MCF 10A (cell line): ENCODE measurements at places on chromosomes 7 and 10. TPM values are rescaled to one million over a fixed set of nuclear protein-coding genes. Genes with fewer than 3 reads are reported as not detected.

Gene DCLRE1A
- total RNA-seq = 9.0 and 9.2 TPM in 2 replicates

Gene CTAGE4
- total RNA-seq = 23.2 and 26.0 TPM in 2 replicates

Gene DCLRE1C
- total RNA-seq = 10.3 and 11.5 TPM in 2 replicates

Gene BLNK
- 1.0 and 1.1 TPM in 2 replicates for total RNA-seq

Gene ERVW-1
- total RNA-seq = not detected in 2 replicates

Gene ABCB8
- 73.4 and 76.1 TPM in 2 replicates for total RNA-seq

Gene FAM25A
- not detected in 2 replicates for total RNA-seq

Gene ANXA8
- 47.3 and 103 TPM in 2 replicates for total RNA-seq

Gene SFRP5
- not detected in 2 replicates for total RNA-seq

Gene DLG5
- total RNA-seq = 126 and 127 TPM in 2 replicates

Gene SPRN
- not detected in 2 replicates for total RNA-seq

Gene HOXA6
- 0.96 and 2.0 TPM in 2 replicates for total RNA-seq

Gene SPDYE2B
- not detected in 2 replicates for total RNA-seq

Gene PLEKHS1
- not detected in 2 replicates for total RNA-seq

Gene CAMK2B
- 0.54 and 1.8 TPM in 2 replicates for total RNA-seq

Gene JCAD
- 0.25 and 0.26 TPM in 2 replicates for total RNA-seq

Gene BRAT1
- total RNA-seq = 15.4 and 18.0 TPM in 2 replicates

Gene SLC16A9
- 0.54 and 0.84 TPM in 2 replicates for total RNA-seq

Gene KCNH2
- 0.09 TPM in 1 of 2 replicates, not detected in the other for total RNA-seq

Gene NXPH1
- total RNA-seq = not detected in 2 replicates

Gene CC2D2B
- total RNA-seq = not detected in 2 replicates

Gene TMEM236
- 0.09 and 0.37 TPM in 2 replicates for total RNA-seq

Gene ZNF365
- total RNA-seq = 1.3 and 2.9 TPM in 2 replicates

Gene MNX1
- 0.42 and 0.47 TPM in 2 replicates for total RNA-seq

Gene ELFN1
- not detected in 2 replicates for total RNA-seq

Gene FOXI2
- total RNA-seq = not detected in 2 replicates

Gene APBB1IP
- total RNA-seq = not detected in 2 replicates

Gene ODAD2
- 0.28 and 1.3 TPM in 2 replicates for total RNA-seq

Gene METTL27
- total RNA-seq = 4.4 and 7.3 TPM in 2 replicates

Gene MSS51
- 1.8 and 2.4 TPM in 2 replicates for total RNA-seq

Gene MKLN1
- total RNA-seq = 35.6 and 35.8 TPM in 2 replicates

Gene ORAI2
- 9.1 and 15.4 TPM in 2 replicates for total RNA-seq

Gene ASZ1
- not detected in 2 replicates for total RNA-seq

Gene MOGAT3
- total RNA-seq = not detected in 2 replicates

Gene GIMAP4
- total RNA-seq = not detected in 2 replicates

Gene DEPP1
- total RNA-seq = 0.76 and 0.84 TPM in 2 replicates

Gene NME8
- total RNA-seq = 1.1 and 1.5 TPM in 2 replicates

Gene GTF2IRD1
- total RNA-seq = 77.6 and 83.1 TPM in 2 replicates

Gene GPR15LG
- total RNA-seq = not detected in 2 replicates

Gene NACAD
- not detected in 2 replicates for total RNA-seq

Gene CAMK1D
- 1.7 and 3.3 TPM in 2 replicates for total RNA-seq

Gene IDI2
- not detected in 2 replicates for total RNA-seq
